CD8-positive, alpha-beta T cell (primary cell): ENCODE measurements at places on chromosomes 3 and 15.
A peak's percentile ranks its signal among the peaks of the same experiment; 100 is the strongest.

- no peak for DNase-seq
These were observed 11.3 kb downstream of the NRROS start for GRCh38 chr3:196650740-196651311.

- no peak for DNase-seq
These were observed 10.3 kb downstream of the TM2D3 start for GRCh38 chr15:101641894-101642293.

DNA sequence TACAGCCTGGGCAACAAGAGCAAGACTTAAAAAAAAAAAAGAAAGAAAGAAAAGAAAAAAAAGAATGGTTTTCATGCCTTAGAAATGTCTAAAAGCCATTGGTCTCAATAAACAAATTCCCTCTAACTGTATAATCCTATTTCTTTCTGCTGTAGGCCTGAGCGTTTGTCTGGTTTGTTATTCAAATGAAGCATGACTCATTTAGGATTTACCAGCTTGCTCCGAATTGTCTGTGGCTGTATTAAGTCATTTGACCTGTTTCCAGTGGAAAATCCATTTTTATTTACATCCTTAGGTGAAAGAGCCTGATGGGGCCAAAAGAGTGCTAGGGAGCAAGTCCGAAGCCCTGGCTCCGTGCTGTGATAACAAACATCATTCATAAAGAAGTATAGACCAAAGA, 73.8 kb downstream of the BDH1 start:
- no peak for DNase-seq

GRCh38 chr3:195908694-195909581, 587 bp upstream of the TNK2 start:
- peak; percentile 33 for DNase-seq

GRCh38 chr3:12659316-12660015, 4.5 kb downstream of the RAF1 start:
- no peak for DNase-seq

GRCh38 chr3:157958457-157958856, 147.8 kb downstream of the SHOX2 start:
- DNase-seq, result no peak

DNA sequence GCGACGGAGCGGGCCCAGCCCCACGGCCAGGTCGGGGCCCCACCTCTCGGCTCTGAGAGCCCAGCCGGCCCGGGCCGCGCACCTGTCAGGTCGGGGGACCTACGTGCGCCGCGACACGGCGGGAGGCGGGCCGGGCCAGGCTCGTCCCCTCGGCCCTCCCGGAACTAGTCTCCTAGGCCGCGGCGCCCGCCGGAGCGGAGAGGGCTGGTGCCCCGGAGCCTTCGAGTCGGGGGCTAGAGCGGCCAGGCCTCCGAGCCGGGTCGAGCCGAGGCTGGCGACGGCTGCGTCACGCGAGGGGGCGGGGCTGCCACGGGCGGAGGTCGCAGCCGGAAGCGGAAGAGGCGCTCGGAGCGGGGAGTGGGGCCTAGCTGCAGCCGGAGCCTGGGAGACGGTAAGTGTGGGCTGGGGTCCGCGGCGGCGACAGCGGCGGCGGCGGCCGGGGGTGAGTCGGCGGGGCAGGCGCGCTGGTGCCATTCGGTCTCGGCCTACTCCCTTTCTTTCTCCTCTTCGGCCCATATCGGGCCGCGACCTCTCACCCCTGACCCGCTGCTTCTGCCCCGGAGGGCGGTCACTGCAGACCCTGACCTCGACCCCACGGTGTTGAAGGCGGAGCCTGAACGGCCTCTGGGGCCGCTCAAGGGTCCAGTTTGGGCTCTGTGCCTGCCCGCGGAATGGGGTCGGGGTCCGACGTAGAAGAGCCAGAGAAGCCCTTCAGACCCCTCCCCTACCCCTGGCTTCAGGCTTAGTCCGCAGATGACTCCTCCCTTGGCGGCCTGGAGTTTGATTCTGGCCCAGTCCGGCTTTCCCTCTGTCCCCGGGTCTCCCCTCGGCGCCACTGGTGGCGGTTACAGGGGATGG, at the start of gene CLK3:
Gene CLK3 (plus strand): TSS at position 329 of the 858 bp plus-strand sequence. CDS start 3,361 bp downstream, outside the sequence.
- DNase-seq, result peak; percentile 99

DNA sequence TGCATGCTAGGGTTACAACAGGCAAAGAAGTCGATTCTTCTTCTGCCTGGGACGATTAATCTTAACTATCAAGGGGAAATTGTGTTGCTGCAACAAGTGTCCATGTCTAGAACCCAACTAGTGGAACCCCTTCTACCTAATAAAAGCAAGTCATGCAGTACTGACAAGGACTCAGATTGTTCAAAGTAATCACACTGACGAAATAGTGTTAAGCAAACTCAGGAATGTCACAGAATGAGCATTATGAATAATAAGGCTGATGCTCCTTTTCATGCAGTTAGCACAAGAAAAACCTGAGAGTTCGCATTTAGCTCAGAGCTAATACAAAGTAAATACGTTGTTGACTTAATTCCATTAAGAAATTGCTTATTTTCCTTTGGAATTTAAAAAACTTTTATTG, 47.5 kb upstream of the TRIM42 start:
- DNase-seq, result no peak

- no peak for DNase-seq
These were observed 27.0 kb downstream of the PCOLCE2 start for GRCh38 chr3:142861926-142862325.

DNA sequence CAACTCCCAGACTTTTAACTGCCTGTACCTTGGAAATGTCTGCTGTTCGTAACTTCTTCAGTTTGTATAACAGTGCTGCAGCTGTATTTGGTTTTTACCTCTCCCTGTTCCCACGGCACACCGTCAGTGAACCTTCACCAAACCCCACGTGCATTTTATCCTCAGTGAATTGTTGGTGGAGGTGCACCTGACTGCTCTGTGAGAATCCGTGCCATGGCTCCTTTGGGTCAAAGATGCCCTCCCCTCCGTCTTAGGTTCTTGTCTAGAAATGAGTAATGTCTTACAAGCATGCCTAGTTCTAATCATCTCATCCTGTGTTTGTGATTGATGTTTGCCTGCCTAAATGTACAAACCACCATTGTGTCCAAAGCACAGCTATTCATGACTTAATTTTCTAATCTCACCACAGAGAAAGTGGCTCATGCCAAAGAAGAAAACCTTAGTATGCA, 28.2 kb downstream of the TPM1 start:
- no peak for DNase-seq

DNA sequence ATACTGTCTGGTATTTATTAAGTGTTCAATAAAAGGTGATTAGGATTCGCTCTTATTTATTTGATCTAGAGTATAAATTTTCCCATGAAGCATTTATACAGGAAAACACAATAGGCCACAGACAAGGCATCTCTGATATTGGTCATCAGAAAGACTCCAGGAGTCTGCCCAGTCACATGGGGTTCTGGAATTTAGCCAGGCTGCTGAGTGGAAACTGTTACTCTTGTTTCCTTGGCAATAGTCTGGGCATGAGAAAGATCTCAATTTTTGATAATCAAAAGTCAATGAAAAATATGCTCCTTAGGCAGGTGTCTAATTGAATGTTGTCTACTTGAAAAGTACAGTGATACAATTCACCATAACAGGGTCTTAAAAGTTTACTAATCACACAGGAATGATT, 161.2 kb downstream of the FRMD5 start:
- DNase-seq, result no peak

DNA sequence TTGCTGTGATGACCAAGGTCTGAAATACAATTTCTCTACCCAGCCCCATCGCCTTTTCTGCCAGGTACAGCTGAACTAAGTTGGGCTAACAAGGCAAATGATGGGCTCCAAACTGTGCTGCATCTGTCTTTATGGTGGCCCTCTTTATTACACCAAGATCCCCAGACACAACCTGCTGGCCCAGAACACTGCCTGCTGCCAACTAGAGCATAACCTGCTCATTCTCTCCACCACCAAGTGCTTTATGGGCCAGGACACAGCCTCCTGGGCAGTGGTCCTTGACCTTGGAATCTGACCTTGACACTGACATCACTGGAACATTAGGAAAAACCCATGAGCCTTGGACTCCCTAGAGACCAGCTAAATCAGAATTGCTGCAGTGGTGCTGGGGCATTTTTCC, 3.3 kb downstream of the LINS1 start:
- DNase-seq, result no peak

GRCh38 chr3:110789315-110789714, 282.3 kb upstream of the NECTIN3 start:
- no peak for DNase-seq

- no peak for DNase-seq
These were observed 19.1 kb upstream of the B3GNT5 start for GRCh38 chr3:183233966-183234365.

DNA sequence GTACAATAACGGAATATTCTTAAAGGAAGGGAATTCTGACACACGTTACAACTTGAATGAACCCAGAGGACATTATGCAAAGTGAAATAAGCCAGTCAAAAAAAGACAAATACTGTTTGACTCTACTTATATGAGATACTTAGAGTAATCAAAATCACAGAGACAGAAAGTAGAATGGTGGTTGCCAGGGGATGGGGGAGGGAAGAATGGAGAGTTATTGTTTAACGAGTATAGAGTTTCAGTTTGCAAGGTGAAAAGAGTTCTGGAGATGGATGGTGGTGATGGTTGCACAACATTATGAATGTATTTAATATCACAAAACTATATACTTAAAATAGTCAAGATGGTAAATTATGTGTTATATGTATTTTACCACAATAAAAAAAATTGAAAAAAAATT, 112.9 kb upstream of the ARHGEF3 start:
- DNase-seq, result no peak

DNA sequence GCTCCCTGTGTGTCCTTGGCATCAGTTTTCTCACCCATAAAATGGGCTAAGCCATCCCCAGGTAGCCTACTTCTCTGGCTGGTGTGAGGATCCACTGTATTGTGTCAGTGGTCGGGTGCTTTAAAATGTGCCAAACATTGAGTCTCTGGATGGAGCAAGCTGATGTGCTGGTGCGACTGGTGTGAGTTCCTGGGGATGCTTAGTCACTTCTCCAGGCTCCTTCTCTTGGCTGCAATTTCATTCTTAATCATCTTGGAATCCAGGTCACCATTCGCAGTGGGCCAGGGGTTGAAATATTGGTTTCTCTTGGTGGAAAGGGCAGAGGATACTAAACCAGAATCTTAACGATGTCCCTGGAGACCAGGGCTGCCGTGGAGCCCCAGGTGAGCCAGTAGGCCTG, 29.3 kb downstream of the SCN5A start:
- no peak for DNase-seq

DNA sequence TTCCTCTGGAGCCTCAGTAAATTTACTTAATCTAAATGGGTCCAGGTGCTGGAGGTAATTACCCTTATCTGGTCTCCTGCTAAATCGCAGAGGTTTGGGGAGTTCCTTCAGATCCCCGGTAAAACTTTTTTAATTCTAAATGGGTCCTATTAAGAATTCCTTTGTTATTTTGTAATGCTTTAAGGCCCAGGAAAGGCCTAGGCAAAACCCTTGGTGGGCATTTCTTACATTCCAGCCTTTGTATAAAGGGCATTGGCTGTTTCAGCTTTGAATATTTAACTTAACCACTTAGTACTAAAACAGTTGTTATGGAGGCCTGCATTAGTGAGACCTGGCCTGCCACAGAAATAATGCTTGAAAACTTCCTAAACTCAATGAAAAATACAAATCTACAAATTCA, 14.9 kb upstream of the ZNF662 start:
- DNase-seq, result no peak

DNA sequence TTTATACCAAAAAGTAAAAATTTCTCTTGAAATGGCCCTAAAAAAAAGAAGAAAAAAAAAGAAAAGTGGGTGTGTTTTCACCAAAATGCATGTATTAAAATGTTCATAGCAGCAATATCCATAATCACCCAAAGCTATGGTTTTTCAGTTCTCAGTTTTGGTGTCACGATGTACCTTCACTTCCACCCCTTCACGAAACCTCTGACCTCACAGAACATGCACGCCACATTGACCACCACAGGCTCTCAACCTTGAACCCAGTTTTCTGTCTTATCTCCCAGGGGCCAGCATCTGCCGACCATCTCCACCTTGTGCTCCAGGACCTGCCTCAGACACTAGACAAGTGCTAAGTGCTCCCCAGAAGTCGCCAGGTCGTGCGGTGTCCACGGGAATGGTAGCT, 30.4 kb downstream of the COLQ start:
- DNase-seq, result no peak

GRCh38 chr15:62417439-62417838, 252.4 kb upstream of the C2CD4B start:
- no peak for DNase-seq

DNA sequence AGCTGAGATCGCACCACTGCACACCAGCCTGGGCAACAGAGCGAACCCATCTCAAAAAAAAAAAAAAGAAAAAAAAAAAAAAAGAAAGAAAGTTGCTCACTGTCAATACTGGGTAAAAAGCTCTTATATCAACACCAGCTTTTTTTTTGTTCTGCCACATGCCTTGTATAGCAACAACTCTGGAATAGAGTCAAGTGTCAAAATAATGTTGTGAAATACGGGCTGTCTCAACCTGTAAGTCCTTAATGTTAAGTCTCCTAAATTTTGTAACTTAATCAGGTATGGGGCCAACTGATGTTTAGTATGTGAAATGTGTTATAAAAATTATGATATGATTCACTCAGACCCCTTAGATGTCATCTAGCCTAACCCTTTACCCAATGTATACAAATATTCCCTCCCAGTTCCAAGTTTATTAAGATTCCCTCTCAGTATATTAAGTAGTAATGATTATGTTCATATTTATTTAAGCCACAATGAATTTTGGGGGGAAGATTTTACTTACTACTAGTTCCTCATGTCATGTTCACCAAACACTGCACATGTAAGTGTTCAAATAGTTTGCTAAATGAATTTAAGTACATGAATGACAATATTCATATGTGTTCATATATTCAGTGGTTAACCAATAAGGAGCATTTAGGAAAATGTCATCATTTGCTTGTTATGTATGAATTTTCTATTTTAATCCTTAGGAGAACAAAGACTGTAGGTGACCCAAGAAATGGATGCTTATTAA, 52.2 kb downstream of the GPR160 start:
- DNase-seq, result no peak

DNA sequence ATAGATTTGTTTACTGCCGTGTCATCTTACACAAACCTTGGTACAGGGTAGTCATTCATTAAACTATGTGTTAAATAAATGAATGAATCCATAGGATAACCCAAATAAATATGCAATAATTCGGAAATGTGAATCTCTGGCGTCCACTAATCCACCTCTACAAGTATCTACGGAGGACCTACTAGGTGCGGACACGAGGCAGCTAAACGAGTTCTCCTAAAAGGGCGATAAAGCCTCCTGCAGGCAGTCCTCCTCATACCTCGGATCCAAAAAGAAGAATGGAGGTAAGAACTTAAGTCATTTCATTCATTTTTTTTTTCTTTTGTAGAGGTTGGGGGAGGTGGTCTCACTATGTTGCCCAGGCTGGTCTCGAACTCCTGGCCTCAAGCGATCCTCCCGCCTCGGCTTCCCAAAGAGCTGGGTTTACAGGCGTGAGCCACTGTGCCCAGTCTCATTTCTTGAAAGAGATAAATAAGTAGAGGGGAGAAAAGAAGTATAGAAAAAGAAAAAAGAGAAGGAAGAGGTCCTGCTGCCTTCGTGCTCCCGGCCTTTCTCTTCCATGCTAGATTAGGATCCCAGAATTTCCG, 706 bp upstream of the RPL35A start:
- no peak for DNase-seq

- peak; percentile 34 for DNase-seq
These were observed 79.1 kb upstream of the MEF2A start for GRCh38 chr15:99486371-99487336.

GRCh38 chr3:5666455-5666854, 478.9 kb downstream of the EDEM1 start:
- DNase-seq, result no peak
